ENCODE measurements at places on chromosomes 5 and 9.

- no peak for DNase-seq
Measured at GRCh38 chr5:1565737-1566734, 42.3 kb upstream of the LPCAT1 start.

DNA sequence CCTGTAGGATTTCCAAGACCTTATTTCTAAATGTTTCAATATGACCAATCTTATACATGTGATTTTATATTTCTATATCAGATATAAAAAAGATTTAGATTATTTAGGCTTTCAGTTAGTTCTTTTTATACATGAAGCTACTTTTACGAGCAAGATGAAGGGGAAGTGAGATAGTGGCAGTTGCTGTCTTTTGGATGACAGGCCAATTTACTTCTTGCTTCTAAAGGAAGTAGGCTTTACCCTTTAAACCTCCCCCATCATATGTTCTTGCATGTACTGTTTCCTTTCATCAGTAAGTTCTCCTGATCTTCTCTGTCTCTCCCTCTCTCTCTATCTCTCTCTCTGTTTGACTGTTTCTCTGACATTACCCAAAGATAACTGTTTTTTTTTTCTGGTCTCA, 4.0 kb upstream of the TYRP1 start:
- DNase-seq, result no peak

GRCh38 chr9:111482694-111483438, 1.3 kb downstream of the ECPAS start:
- DNase-seq, result peak; percentile 66

DNA sequence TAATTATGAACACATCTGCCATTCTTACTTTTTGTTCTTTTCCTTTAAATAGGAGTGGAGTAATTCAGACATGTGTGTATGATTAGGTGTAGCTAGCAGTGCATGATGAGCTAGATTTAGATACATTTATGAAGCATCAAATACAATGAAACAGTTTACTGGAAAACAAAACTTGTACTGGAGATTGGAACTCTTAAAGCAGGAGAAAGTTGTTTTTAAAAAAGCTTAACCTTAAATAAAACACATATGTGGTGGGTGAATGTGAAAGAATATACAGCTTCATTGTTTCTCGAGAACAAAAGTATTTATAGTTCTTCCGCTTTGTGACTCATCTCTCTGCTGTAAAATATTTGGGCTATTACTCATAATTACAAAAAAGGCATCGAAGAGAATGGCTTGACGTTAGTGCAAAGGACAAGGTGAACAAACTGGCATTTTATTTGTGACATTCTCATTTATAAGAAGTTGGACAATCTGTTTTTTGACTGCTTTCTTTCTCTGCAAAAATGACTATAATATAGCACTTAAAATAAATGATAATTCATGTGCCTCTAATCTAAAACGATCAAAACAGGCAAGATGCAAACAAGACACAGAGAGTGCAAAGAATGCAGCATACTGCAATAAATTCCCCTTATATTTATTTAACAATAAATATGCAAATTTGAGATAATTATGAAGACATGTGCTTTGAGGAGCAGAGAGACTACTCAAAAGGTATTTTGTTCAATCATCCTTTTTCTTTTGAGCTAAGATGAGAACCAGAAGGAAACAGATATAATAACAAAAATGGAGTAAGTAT, 478.8 kb downstream of the CETN3 start:
- no peak for DNase-seq

DNA sequence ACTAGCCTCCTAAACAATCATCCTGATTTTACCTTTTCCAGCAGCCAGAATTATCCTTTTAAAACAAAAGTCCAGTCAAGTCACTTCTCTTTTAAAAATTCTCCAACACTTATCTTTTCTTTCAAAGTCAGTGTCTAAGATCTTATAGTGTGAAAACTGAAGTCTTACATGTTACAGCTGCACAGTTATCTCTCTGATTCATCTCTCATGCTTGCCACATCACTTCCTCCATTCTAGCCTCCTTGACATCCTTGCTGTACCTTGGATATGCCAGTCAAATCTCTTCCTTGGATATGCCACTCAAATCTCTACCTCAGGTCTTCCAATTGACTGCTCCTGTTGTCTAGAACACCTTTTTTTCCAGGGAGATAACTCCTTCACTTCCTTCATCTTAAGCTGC, 361.7 kb upstream of the FTMT start:
- no peak for DNase-seq

DNA sequence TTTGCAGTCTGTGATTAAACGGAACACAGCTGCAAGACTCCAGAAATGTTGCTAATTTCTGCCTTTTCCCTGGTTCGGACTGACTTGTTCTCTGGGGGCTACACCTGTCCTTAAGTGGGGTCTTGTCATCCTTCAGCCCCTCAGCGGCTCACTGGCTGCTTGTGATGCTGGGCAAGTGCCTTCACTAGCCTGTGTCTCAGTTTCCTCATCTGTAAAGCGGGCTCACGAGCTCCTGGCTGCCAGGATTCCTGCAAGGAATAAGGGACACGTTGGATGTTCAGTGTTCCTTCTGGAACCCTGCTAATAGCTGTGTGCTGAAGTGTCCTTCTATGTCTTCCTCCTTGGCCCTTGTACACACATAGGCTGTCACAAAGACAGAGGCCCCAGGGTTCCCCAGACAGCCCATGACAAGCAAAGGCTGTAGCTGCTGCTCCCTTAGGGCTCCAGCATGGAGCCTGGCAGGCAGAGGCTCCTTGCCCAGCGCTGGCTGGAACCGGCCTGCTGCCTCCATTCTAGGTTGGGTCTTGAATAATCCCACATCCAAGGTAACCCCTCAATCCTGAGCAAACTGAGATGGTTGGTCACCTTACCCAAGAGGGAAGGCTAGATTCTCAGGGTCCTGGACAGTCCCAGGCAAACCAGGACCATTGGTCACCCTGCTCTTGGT, 116.1 kb downstream of the GAPVD1 start:
- no peak for DNase-seq

DNA sequence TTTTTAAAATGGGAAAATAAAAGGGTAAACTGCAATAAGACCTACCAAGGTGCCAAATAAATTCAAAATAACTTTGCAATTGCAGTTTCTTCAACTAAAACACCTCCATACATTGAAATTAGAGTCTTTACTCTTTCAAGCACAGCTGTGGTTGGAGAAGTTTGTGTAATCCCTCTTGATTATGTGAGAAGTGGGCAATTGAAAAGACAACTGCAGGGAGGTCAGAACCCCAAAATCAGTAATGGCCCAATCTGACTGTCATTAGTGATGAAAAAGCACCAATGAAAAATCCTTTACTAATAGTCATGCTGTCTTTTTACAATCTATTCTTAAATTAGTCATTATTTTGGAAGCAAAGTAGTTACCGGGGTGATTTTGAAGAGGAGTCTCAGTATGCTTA, 116.7 kb upstream of the RGMB start:
- no peak for DNase-seq

DNA sequence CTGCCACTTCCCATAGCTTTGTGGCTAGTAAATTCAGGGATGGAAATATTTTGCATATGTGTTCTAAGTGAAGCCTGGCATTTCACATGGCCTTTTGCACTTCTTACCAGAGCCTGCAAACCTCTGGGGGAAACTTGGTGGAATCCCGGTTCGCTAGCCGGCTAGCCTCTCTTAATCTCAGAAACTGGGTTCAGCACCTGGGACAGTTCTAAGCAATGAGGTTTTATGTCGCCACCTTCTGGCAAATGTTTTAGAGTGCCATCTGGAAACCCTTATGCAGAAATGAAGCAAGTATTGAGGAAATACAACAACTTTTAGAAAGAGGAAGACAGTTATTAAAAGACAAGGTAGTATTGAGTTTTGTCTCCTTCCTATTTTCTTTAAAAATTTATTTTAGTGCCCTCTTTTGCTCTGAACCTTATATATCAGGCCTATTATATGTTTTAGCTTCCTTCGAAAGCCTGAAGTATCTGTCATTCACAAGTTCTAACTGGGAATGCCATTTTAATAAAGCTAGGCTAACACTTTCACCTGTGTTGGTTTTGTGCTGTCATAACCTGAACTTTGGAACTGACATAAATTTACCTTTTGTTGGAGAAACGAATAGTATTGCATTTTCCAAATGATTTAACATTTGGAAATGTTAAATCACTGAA, 963 bp upstream of the HTR1A start:
- peak; percentile 78 for DNase-seq

DNA sequence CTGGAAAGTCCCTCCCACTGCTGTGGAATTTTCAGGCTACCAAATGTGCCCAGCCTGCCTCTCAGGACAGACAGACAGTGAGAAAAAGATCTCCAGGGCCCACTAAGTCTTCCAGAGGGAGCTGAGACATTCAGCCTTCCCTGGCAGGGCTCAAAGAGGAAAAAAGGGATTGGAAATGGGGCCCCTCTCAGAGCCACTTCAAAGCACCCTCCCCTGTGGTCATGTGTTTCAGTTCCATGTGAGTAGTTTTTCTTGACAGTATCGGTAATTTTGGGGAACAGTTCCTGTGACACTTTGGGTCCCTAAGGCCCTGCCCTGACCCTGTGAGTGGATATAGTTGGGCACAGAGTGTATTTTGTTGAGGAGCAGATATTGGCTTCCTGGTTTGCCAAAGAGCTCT, 25.0 kb downstream of the LARP1 start:
- DNase-seq, result no peak

- no peak for DNase-seq
Measured at GRCh38 chr9:91886414-91887076, 63.5 kb downstream of the ROR2 start.

GRCh38 chr5:168943091-168943884, 357.7 kb downstream of the SLIT3 start:
- no peak for DNase-seq

- no peak for DNase-seq
Measured at GRCh38 chr9:3980771-3981170, 319.1 kb downstream of the GLIS3 start.

DNA sequence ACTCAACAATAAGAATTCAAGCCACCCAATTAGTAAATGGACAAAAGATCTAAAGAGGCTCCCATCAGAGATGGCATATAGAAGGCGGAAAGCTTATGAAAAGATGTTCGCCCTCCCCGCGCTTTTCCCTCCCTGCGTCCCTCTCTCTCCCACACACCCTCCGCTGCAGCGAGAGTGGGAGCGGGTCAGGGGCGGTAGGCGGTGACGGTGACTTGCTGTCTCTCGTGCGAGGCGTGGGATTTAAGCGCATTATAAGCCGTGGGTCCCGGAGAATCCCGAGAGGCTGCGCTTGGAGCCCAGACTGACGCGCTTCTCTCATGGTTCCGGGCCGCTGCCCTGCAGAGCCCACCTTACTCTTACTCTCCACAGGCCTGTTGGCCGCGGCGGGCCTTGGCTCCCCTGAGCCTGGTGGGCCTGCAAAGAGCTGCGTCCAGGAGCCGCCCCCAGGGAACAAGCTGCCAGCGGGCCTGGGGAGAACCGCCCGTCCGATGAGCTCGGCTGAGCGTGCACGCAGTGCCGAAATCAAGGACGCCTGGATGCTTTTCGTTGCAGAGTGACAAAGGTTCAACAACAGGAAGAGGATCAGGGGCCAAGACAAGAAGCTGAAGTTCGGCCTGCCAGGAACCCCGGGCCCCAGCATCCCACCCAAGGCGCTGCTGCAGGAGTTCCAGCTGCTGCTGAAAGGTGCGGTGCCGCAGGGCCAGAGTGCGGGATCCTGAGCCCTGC, 42.6 kb upstream of the BICD2 start:
- DNase-seq, result no peak

DNA sequence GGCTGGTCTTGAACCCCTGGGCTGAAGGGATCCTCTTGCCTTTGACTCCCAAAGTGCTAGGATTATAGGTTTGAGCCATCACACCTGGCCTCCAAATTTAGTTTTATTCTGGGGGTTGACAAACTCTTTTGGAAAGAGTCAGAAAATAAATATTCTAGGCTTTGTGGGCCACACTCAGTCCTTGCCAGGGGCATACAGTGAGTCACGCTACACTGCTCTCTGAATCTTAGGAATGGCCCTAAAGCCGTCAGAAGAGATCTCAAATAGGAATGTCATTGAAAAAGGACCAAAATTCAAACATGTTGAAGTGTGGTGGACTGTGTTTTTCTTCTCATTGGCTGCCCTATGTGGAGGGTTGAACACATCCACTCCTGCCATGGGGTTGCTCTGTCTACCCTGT, 127.7 kb upstream of the BASP1 start:
- no peak for DNase-seq

GRCh38 chr9:135081264-135081660, 6.2 kb upstream of the OLFM1 start:
- DNase-seq, result no peak

GRCh38 chr5:177599731-177600507, at the start of gene B4GALT7:
TSS of gene B4GALT7 (plus strand) at chr5:177600132. CDS start at chr5:177600211, 79 bp downstream.
- DNase-seq, result peak; percentile 82

DNA sequence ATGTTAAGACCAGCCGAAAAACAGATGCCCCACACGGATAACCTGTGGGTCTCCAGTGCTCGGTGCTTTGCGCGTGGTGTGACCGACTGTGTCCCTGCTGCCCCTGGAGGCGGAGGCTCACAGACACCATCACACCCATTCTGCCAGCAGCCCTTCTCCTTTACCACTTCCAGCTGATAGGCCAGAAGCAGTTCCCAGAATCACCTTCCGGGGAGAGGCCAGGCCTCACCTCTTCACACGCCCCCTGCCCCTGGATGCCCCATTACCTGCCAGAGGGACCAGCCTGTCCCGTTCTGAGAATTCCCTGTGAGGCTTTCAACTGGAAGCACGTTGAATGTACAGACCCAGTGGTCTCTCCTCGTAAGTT, 21.6 kb upstream of the LRRC14B start:
- no peak for DNase-seq

DNA sequence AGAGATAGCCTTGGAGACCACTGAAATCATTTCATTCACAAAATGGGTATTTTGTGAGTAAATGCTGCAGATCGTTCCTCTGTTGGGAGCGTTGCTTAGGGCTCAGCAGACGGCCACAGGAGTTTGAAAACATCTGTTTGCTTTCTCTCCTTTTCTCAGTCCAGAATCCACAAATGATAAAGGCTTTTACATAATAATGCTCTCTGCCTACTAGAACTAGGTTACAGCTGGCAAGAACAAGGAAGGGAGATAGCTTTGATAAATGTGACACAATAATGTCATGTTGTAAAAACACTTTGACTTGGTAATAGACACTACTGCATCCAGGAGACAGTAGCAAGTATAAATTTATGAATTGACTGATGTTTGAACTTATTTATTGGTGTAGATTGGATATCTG, 1072.4 kb upstream of the CDH6 start:
- no peak for DNase-seq

DNA sequence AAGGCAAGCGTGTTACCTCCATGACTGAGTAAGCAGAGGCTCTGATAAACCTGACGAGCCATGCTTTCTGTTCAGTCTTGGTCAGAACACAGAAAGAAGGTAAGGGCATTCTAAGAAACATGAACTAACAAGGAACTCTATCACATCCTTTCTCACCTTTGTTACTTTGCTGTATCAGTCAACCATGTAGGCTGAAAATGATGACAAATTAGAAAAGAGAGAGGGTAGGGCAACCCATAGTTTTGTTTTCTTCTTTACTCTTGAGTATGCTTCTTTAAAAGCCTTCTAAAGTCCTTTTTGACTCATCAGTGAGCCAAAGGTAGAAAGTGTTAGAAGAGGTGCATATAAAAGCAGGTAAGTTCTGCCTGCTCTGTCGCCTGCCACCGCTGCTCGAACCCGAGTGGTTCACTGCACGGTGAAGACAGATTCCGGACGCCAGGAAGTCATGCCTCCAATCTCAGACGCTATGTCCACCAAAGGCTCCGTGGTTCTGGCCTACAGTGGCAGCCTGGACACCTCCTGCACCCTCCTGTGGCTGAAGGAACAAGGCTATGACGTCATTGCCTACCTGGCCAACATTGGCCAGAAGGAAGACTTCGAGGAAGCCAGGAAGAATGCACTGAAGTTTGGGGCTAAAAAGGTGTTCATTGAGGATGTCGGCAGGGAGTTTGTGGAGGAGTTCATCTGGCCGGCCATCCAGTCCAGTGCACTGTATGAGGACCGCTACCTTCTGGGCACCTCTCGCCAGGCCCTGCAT, 298.4 kb downstream of the NDUFS4 start:
- DNase-seq, result no peak
